ENCODE measurements at places on chromosomes 2 and 18.

DNA sequence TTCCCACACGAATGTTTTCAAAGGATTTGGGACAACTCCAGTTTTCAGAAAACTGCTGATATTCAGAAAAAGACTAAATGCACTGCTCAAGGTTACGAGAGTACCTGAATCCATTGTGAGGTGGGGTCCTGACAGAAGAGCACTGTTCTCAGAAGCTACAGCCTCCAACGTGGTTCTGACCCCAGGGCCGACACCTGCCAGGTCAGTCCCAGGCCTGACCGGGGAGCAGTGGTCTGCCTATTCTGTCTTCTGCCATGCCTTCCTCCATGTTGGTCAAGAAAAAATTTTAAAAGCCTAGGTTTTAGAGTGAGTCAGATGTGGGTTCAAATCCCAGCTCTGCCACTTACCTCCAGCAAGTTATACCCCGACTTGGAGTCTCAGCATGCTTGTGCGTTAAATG lies 212.3 kb downstream of the BCL11A start:
- DNase-seq, result no peak

DNA sequence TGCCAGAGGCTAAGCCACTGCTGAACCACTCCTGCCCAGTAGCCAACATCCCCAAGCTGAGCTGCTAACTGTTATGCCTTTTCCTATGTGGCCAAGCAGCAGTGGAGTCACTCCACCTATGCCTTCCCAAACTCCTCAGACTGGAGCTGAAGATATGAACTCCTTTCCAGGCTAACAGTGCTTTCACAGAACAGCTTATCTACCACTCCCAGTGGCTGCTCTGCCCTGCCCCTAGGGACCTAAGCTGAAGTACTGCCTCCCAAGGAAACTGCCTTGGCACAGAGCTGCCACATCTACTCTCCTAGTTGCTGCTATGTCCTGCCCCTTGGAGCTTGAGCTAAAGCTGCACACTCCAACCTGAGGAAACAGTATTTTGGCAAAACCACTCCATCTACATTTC lies 275.9 kb downstream of the RBM43 start:
- no peak for DNase-seq

DNA sequence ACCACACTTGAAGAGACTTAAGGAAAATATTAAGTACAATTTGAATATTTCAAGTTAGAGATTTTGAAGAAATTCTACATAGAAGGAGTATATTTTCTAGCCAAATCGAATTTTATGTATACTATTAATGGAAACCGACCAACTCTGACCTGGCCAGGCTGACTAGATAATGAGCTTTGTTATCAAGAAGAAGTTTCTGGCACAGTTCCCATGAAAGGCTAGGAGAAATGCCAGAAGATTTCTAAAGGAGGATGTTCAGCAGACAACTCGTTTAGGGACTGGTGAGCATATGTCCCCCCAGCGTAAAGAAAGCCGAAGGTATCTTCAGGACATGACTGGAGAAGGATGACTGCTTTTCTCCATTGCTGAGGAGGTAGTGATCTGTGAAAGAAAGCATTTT lies 127.3 kb downstream of the DIS3L2 start:
- no peak for DNase-seq

DNA sequence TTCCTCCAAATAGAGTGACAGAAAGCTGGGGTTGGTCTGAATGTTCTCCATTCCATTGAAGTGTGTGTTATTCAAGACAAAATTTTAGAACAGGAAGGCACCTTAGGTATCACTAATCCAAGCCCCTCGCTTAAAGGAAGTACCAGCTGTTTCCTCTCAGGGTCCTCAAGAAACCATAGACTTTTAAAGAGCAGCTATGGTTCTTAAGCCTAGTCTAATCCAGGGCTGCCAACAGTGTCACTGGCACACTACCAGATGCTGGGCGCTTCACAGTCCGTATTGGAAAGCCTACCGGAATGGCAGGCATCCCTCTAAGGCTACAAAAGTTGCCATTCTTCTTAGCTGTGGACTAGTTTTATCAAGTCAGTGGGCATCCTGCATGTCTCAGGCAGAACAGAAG lies 1.9 kb downstream of the NEMP2 start:
- DNase-seq, result no peak

All from dermis microvascular lymphatic vessel endothelial cell (primary cell).